ENCODE measurements at places on chromosomes 2 and 18. TPM values are rescaled to one million over a fixed set of nuclear protein-coding genes. Genes with fewer than 3 reads are reported as not detected.

CFC1 gene
- 6.4 TPM for total RNA-seq

GRCh38 chr2:43898134-43898837 is 59.5 kb downstream of the ABCG8 start:
- peak; percentile 74 for DNase-seq

DNA sequence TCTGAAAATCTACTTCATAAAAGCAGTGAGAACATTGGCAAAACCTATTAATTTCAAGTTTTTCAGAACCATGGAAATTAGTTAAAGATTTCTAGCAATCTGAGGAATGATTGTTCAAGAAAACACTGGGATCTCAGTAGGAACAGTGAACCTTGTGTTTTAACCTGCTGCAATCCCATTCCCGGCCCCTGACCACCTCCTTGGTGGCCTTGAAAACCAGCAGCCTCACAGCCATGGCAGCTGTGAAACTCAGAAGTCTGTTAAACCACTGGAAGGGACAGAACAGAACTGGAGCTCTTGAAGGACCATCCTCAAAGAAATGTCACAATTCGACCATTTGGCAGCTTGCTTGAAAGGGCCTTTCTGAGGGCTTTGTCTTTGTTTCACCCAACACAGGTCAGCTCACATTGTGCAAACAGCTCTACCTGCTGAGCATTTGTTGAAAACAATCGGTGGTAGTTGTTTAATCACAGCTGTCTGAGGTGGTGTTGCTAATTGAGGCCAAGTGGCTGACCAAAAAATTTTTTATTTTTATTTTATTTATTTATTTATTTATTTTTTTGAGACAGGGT is 25.8 kb downstream of the NEDD4L start:
- DNase-seq = peak; percentile 63

GRCh38 chr18:66734451-66734850 is 130.6 kb upstream of the CDH19 start:
- no peak for DNase-seq

DNA sequence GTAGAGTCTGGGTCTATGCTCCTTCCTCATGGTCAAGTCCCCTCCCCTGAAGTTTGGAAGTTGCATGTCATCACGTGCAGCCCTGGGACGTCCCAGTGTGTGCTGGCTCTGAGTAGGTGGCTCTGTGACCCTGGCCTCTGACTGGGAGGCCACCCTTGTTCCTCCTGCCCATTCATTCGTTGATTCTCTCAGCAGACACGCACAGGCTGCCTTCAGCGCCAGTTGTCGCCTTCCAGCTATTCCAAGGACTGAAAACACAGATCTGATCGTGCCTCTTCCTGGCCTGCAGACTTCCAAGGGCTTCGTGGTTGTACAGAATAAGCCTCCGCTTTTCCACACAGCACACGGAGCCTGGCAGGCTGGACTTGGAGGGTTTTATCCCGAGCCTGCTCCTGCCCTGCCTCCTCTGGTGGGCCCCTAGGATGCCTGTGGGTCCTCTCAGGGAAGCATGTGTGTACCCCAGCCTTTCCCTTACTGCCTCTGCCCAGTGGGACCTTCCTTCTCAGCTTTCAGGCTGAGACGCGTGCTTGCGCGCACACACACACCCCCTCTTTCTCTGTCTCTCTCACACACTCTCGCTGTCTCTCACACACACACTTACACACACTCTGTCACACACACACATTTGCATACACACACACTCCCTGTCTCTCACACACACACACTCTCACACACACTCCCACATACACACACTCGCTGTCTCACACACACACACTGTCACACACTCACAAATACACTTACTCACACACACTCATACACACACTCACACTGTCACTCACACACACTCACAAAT is 17.7 kb downstream of the SH3BP4 start:
- DNase-seq = no peak

DNA sequence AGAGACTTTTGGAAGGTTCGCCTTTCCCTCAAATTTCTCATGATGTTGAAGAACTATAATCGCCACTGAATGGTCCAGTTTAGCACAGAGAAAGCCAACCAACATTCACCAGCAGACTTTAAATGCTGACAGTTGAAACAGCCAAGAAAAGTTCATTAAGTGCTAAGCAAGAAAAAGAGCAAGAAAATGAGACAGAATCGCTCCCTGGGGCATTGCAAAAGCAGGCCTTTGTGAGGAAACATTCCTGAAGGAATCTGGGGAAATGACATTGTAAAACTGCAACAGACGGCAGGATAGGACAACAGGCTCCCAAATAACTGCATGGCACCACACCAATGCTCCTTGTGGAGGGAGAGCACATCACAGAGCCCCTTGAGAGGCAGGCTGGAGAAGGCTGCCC is 269.3 kb upstream of the ID2 start:
- no peak for DNase-seq

GRCh38 chr2:84846741-84847142 is 34.1 kb downstream of the TRABD2A start:
- peak; percentile 34 for DNase-seq

- DNase-seq = peak; percentile 93
Observed at GRCh38 chr2:11863513-11864328, 117.3 kb downstream of the LPIN1 start.

- DNase-seq = peak; percentile 42
Observed at GRCh38 chr2:20168048-20168726, 56.7 kb downstream of the SDC1 start.

DNA sequence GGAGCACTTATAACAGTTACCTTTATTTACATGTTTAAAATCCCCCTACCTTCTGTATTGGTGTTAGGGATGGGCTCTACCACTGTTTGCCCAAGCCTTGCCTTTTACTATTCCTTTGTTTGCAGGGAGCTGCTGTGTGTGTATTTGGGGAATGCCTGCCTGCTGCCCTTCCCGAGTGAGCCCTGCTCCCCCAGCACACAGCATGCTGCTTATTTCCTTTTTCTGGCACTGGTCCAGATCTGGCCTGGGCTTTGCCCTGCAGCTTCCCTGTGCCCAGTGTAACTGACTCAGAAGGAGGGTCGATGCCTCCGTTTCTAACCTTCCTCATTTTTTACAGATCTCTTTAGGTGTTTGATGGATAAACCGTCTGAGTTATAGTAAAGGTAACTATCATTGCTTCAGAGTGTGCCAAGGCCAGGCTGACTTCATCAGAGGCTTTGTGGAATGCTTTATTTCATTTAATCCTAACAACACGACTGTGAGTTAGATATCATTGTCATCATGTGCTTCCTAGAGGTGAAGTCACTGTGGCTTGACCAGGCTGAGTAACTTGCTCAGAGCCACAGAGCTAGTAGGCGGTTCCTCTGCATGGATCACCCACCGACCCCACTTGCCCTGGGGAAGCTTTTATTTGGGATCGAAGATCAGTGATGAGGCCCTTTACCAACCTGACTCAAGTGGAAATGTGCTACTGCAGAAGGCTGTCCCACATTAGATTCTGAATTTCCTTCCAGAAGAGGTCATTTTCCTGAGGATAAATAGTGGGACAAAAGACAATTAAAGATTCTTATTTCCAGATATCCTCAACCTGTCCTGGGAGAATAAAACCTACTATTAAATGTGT is 238.8 kb downstream of the ZNF407 start:
- no peak for DNase-seq

SKOR2 gene
- total RNA-seq = 0.18 TPM

GRCh38 chr2:149926149-149926548 is 338.6 kb upstream of the MMADHC start:
- no peak for DNase-seq

GRCh38 chr2:25320077-25320476 is 21.6 kb downstream of the DNMT3A start:
- DNase-seq = no peak

CD8B2 gene
- total RNA-seq = not detected

DNA sequence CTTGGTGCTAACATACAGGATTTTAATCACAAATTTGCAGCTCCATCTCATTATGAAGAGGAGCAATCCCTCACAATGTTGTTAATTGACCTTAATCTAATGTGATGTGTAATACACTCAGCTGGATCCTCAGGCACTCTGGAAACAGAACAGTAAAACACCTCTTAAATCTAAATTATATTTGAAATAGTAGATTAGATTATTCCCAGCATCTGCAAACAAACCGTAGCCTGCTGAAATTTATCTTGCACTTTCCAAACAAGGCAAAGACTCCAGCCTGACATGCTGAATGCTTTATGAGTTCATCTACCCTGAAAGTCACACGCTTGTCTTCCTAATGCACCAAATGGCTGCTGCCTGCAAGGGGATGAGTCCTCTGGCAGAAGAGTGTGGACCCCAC is 402.3 kb upstream of the GYPC start:
- DNase-seq = no peak
